GM12892 (cell line): ENCODE measurements at places on chromosomes 11 and 22.

DNA sequence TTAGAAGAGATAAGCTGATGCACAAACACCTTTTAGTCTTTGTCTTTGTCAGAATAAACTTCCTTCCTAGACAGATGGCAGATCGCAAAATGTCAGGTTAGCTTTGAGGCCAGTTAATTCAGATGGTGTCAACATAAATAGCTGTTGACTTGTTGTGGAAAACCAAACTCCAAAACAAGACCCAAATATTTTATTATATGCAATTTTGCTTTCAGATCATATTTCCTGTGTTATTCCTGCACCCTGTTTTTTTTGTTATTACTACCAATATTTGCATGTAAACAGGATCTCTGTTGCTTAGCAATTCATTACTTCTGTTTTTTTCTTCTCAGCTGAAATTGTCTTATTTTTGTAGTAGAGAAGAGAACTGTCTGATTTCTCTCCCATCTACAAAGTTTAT is 316.0 kb downstream of the ETS1 start:
- no peak for DNase-seq

- no peak for DNase-seq
These were observed 137.7 kb downstream of the WT1 start for GRCh38 chr11:32297611-32298011.

DNA sequence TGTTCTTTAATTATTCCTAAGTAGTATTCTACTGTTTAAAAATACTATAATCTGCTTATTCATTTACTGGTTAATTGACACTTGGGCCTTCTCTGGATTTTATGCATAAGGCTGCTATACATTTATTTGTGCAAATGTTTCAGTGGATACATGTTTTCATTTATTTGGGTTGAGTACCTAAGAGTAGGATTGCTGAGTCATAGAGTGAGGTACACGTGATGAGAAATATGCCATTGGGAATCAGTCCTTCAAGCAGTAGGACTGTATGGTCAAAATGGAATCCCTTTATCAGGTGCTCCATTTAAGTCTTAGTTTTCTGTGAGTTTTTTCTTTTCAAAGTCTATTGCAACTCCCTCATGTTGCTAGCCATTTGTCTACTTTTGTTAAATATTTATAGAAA is 275.2 kb upstream of the SORL1-AS1 start:
- no peak for DNase-seq

- peak; percentile 5 for DNase-seq
These were observed at the start of gene IFTAP for GRCh38 chr11:36594316-36594989. TSS of gene IFTAP (plus strand) at chr11:36594502. CDS start at chr11:36610104, 15,602 bp downstream.

DNA sequence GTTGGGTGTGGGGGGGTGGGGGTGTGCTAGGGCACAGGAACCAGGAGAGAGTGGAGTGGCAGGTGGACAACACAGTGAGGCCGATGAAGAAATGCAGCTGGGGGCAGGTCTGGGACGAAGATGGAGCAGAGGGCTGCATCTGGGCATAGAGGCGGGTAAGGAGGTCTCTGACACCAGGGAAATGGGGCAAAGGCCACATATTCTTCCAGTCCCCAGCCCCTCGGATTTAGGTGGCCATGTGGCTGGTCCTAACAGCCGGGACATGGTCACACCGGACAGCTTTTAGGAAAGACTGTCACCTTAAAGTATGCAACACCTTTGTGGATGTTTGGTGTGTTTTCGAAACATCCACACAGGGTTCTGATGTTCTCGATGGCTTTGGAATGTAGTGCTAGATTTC is 5.0 kb upstream of the PARVG start:
- DNase-seq, result no peak

DNA sequence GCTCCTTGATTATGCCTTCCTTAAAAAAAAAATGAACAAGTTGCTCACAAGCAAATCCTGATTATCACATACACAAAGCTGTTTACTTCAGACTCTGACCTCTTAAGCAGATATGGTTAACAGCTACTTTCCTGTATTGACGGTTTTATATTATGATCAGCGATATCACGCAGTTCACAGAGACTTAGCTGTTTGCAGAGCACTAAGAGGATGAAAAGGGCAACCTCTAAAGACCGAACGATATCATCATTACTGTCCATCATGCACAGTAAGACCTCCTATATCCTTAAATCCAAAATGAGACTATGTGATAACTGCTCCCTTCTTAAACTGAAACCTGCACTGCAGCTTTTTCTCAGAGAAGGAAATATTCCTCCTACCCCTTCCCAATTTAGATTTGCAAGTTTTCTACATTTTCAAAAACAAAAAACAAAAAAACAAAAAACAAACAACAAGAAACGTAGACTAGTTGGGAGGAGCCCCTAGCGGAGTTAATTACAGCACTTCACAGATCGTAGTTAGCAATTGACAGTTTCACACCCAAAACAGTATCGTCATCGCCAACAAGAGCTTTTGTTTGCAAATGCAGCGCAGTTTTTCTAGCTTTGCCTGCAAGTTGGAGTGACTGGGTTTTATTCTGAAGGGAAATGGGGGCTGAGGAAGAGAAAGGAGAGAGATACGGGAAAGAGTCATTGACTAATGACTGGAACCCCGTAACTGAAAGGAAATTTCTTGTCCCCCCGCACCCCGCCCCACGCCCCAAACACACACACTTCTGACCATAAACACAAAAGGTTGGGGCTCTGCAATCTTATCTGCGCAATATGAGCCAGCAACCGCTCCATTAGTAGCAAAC is 1.2 kb downstream of the DDX6 start:
- DNase-seq, result no peak

- no peak for DNase-seq
These were observed 7.7 kb downstream of the ANKRD49 start for GRCh38 chr11:94501522-94501921.

DNA sequence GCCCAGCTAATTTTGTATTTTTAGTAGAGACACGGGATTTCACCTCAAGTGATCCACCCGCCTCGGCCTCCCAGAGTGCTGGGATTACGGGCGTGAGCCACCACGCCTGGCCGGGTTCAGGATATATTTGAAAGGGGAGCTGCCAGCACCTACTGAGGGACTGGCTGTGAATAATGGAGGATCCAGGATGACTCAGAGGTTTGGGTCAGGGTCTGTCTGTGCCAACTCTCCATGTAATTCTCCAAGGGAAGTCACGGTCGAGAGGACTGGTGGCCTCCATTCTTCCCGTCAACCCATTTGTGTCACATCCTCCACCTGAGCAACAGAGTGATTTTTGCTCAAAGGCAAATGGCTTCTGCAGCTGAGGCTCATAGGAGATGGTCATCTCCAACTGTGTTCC is 3.6 kb upstream of the ARRB1 start:
- no peak for DNase-seq

- DNase-seq, result no peak
These were observed 15.1 kb downstream of the C11orf96 start for GRCh38 chr11:43957571-43957970.

- DNase-seq, result no peak
These were observed 144.2 kb upstream of the SPON1 start for GRCh38 chr11:13818325-13818724.

DNA sequence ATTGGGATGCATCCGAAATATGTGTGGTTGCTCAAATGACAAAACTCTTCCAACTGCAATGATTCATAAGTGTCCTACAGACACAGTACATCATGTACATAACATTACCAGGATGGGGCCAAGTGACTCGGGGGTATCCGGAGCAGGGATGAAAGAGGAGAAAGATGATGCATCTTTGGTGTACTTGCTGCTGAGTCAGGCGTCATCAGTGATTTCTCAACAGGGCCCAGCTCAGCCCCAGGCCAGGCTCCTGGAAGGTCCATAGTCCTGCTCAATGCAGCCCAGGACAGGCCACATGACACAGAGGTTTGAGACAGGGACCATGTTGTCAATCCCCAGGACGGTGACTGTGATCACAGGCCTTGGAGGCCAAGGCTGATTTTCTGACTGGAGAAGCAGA is 59.3 kb downstream of the GGTLC2 start:
- no peak for DNase-seq

- no peak for DNase-seq
These were observed 45.6 kb downstream of the PITPNB start for GRCh38 chr22:27873472-27873871.

GRCh38 chr22:40258017-40258416 is 80.3 kb downstream of the TNRC6B start:
- no peak for DNase-seq

- DNase-seq, result no peak
These were observed 48.7 kb downstream of the IGLL5 start for GRCh38 chr22:22936180-22936914.

- DNase-seq, result no peak
These were observed 63.1 kb upstream of the CCDC90B start for GRCh38 chr11:83349296-83349695.

- DNase-seq, result no peak
These were observed 632 bp downstream of the OR10Q1 start for GRCh38 chr11:58227956-58228615.

GRCh38 chr11:59802639-59803176 is 7.9 kb downstream of the MRPL16 start:
- no peak for DNase-seq

GRCh38 chr11:104148074-104148473 is 15.9 kb downstream of the PDGFD start:
- DNase-seq, result no peak

DNA sequence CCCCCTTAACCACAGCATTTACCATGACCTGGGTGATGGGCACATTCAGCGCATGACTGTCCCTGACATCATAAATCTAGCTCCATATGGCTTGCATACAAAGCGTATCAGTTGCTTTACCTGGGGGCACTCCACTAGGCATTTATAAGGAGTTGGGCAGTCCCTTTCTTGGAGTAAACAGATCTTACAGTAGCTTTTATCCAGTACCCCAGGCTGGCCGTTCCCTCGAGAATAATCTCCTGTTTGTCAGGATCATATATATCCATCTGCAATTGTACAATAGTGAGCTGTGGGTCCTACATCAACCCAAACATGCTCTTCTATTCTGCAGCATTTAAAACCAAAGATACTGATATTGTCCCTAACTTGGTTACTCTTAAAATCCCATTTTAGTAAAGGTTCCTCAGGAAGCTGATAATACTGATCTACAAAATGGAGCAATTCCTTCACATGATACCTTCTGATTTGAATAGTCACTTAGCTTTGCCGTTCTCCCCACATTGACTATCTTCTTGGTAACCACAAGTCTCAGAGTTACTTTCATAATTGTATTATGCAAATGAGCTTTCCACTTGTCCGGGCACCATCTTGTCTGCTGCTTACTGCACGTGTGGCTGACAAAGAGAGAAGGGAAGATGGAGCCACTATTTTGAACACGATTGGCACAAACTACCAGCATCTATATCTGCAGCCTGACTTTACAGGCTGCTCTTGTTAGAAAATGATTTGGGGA is 205.0 kb downstream of the CWF19L2 start:
- no peak for DNase-seq

DNA sequence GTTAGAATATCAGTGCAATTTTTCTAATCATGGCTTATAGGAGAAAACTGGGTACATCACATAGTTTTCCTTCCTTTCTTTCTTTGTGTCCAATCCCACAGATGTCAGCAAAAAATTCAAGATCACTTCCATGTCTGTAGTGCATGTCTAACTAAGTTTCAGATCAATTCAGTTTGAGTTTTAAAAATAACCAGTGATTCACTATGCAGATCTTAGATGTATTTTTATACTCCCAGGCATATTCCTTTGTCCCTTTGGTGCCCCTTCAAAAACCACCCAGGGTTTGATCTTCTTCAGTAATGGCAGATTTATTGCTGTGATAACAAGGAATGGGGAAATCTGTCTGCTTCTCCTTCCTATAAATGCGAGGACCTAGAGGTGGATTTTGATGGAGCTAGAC is 915.6 kb downstream of the METTL15 start:
- DNase-seq, result no peak

DNA sequence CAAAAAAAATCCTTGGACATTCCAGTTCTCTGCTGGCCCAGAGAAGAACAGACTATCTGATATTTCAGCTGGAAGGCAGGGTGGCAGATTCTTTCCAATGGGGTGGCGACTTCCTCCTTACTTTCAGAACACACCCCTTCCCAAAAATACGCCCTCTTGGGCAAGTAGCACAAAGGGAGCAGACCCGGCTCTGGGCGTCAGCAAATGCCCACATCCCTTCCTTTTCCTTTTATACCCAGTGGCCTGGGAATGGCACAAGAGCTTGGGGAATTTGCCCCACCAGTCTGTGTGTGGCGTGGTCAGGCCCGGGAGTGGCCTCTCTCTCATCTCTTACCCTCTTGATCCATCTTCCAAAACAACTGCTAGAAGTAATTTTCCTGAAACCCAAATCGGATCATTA is 33.0 kb upstream of the NUP160 start:
- no peak for DNase-seq

DNA sequence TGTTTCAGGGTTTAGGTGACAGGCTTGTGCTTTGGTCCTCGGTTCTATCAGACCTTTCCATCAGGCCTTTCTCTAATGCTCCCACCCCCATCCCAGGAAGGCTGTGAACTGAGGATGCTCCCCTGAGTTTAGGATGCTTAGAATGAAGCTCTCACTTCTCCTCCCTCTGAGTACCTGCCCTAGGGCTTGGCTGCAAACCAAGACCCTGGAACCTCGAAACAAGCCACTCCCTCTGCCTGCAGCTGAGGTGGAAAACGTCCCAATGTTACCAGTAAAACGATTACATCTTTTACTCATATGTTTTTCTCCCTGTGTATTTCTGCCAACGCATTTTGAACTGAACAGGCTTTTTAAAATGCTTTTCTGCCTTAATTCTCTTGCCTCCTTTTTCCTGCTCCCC is 54.5 kb upstream of the BMAL1 start:
- DNase-seq, result no peak

DNA sequence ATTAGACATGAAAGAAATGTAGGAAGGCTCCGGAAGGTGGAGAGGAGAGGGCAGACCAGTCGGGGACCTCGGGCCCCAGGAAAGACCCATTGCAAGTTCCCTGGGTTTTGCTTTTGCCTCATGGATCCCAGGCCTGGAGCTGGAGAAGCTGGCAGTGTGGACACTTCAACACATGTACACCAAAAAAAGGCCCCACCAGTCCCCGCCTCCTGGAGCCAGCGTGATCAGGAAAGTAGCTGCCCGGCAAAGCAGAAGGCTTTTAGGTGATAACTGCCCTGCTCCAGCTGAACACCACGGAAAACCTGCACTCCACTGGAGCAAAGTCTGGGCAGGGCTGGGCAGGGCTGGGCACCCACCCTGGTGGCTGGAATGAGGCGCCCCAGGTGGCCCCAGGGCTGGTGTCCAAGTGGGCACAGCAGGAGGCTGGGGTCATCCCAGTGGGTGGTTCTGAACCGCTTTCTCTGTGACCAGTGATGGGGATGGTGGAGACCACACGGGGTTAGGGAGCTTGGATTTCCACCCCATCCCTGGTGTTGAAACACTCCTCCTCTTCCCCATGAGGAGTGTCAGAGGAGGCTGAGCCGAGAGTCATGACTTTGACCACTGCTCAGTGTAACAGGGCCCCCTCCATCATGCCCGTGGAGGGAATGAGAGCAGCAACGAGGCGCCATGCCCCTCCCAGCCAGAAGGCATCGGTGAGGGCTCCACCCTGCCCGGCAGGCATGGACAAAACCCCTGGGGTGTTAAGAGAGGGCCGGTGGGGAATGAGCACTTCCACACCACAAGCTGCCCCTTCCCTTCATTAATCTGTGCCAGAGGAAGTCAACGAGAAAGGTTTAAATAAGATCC is 16.9 kb upstream of the MUC5AC start:
- no peak for DNase-seq

- DNase-seq, result no peak
These were observed 13.7 kb upstream of the LIN7C start for GRCh38 chr11:27520226-27520625.
